ENCODE measurements at places on chromosomes 7 and 10. TPM values are rescaled to one million over a fixed set of nuclear protein-coding genes. Genes with fewer than 3 reads are reported as not detected.

Gene DLG5
- 9.6 TPM for total RNA-seq

Gene C10orf67
- total RNA-seq: not detected

Gene BAMBI
- total RNA-seq: 0.20 TPM

Gene CHST3
- total RNA-seq: 0.05 TPM

Gene GAD2
- total RNA-seq: not detected

Gene SEMA4G
- total RNA-seq: 0.98 TPM

Gene OLAH
- total RNA-seq: 4.2 TPM

GRCh38 chr7:96178581-96178980, 143.3 kb downstream of the SLC25A13 start:
- H3K4me3 ChIP-seq: no peak overlapping the region
- no peaks in the 10 kb centered on the region for H3K36me3 ChIP-seq
- H3K27ac ChIP-seq: no peak overlapping the region
- no peaks in the 10 kb centered on the region for H3K4me1 ChIP-seq
- H3K27me3 ChIP-seq: no peaks in the 10 kb centered on the region

- H3K4me1 ChIP-seq: peaks cover 7% of the 10 kb centered on the region
- H3K36me3 ChIP-seq: no peaks in the 10 kb centered on the region
- no peak overlapping the region for H3K27ac ChIP-seq
- no peak for DNase-seq
Measured at GRCh38 chr7:2611922-2612321, 19.9 kb upstream of the TTYH3 start.

DNA sequence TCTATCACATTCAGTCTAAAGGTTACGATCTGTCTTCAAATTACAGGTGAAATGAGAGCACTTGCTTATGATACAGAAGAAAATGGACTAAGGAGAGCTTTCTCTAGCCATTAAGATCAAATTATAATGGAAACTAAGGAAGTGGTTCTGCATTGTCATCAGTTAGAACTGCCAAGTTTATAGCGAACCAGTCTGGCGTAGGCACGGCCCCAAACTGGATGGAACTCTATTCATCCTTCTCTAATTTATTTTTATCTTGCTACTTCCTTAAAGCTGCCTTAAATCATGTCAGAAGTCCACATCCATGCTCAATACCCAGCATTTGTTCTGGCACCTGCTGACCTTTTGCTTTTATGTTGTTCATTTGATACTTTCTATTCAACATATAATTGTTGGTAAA, 63.7 kb upstream of the APBB1IP start:
- no peaks in the 10 kb centered on the region for H3K36me3 ChIP-seq
- H3K27me3 ChIP-seq: peaks cover 7% of the 10 kb centered on the region
- no peak overlapping the region for H3K4me3 ChIP-seq

DNA sequence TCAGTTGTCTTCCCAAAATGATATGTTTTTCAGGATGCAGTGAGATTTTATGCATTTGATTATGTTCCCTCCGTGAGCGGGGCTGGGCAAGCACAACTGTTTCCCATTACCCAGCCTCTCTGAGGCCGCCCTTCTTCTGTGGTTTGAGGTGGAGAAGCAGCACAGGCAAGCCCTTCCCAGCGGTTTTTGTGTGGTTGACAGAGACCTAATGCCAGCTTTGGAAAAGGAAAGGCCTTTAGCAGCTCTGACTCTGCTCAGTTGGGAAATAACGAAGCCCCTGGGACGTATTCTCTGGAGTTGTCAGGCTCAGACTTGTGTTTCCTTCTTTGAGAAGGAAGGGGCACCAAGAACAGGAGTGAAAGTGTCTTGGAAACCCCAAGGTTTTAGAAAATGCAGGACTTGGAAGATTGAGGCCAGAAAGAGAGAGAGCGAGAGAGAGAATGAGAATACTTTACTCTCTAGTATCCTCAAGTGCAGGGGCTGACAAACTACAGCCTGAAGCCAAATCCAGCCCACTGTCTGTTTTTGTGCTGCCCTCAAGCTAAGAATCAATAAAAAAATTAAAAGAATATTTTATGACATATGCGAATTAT, 20.6 kb upstream of the PDCD4 start:
- peaks cover 3% of the 10 kb centered on the region for H3K36me3 ChIP-seq
- no peak overlapping the region for H3K27ac ChIP-seq
- H3K4me1 ChIP-seq: peaks cover 58% of the 10 kb centered on the region
- no peak overlapping the region for H3K4me3 ChIP-seq
- DNase-seq: peak; percentile 41

- no peak overlapping the region for H3K4me3 ChIP-seq
- no peak overlapping the region for H3K27ac ChIP-seq
- no peaks in the 10 kb centered on the region for H3K27me3 ChIP-seq
- H3K36me3 ChIP-seq: no peaks in the 10 kb centered on the region
Measured at GRCh38 chr10:9157656-9158055, 1103.2 kb downstream of the GATA3 start.

- H3K4me3 ChIP-seq: no peak overlapping the region
- peaks cover 16% of the 10 kb centered on the region for H3K4me1 ChIP-seq
- H3K36me3 ChIP-seq: no peaks in the 10 kb centered on the region
- peaks cover 71% of the 10 kb centered on the region for H3K27me3 ChIP-seq
- no peak for DNase-seq
- no peak overlapping the region for H3K27ac ChIP-seq
Measured at GRCh38 chr10:124447751-124448466, 1.9 kb downstream of the NKX1-2 start.

DNA sequence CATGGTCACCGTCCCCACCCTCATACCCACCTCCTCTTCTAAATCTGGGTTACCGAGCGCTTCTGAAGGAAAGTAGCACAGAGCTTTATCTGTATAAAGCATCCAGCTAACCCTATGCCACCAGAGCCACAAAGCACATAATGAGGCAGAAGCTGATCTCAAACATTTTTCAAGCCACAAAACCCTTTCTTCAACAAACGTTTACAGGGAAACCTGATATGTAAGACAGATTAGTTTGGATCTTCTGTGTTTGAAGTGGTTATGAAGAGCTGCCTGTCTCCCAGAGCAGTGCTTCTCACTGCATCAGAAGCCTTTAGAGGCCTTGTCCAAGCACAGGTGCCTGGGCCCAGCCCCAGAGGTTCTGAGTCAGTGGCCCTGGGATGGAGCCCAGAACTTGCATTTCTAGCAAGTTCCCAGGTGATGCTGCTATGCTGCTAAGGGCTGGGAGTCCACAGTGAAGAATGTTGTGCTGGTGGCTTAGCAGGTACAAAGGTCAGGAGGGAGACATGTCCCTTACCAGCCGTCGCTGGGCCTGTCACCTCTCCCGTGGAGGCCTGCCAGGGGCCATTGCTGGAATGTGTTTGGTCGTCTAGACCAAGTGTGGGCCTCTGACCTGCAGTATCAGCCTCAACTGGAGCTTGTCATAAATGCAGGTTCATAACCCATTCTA, 90.4 kb downstream of the TAF3 start:
- H3K4me3 ChIP-seq: no peak overlapping the region
- H3K27ac ChIP-seq: no peak overlapping the region
- no peak for DNase-seq
- H3K27me3 ChIP-seq: no peaks in the 10 kb centered on the region
- H3K4me1 ChIP-seq: no peaks in the 10 kb centered on the region

GRCh38 chr7:66206934-66207240, 1.8 kb downstream of the TPST1 start:
- no peak overlapping the region for H3K4me3 ChIP-seq
- no peaks in the 10 kb centered on the region for H3K36me3 ChIP-seq
- DNase-seq: no peak
- peaks cover 24% of the 10 kb centered on the region for H3K4me1 ChIP-seq
- no peak overlapping the region for H3K27ac ChIP-seq
- peaks cover 56% of the 10 kb centered on the region for H3K27me3 ChIP-seq

DNA sequence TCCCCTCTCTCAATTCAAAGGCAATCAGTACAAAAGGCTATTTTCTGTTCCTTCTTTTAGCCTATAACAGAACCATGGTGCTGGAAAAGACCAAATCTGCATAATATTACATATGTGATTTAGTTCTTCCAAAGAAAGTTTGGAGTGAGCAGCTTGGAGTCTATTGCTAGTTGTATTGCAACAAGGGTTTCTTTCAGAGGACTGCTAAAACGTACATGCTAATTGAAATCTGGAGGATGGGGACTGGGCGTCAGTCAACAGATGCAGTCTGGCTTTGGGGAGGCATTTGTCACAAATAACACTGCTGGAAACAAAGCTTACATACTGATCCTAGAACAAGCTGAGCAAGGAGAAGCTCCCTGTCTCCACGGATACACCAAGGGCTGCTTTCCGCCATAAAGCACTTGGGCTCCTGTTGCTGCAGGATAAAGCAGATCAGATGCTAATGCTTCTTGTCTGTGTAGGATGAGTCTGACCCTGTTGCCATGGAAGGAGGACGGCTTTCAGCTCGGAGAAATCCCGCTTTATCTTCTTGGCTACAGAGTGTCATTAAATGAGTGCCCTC, 883.5 kb downstream of the SORCS1 start:
- H3K36me3 ChIP-seq: no peaks in the 10 kb centered on the region
- H3K27me3 ChIP-seq: no peaks in the 10 kb centered on the region
- no peak for DNase-seq

- no peaks in the 10 kb centered on the region for H3K4me1 ChIP-seq
- no peaks in the 10 kb centered on the region for H3K27me3 ChIP-seq
- no peak overlapping the region for H3K27ac ChIP-seq
- DNase-seq: no peak
- no peaks in the 10 kb centered on the region for H3K36me3 ChIP-seq
- H3K4me3 ChIP-seq: no peak overlapping the region
Measured at GRCh38 chr7:159167139-159167538, 22.5 kb upstream of the VIPR2 start.

DNA sequence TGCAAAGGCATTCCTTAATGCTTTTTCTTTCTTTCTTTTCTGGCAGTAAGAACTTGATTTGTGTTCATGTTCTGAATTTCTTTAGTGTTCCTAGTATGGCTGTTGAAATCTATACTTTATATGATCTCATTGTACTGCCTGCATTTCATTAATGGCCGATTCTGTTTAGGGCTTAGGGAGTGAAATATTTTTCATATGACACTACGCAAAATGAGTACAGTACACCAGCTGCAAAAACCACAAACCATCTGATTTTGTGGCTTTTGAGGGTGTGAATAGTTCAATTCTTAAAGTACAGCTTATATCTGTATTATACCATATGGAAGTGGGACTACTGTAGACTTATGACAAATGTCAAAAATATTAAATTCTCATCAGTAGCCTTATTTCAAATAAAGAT, 69.1 kb upstream of the FOXP2 start:
- H3K4me1 ChIP-seq: no peaks in the 10 kb centered on the region
- H3K27me3 ChIP-seq: peaks cover 1% of the 10 kb centered on the region
- DNase-seq: no peak
- H3K36me3 ChIP-seq: no peaks in the 10 kb centered on the region

DNA sequence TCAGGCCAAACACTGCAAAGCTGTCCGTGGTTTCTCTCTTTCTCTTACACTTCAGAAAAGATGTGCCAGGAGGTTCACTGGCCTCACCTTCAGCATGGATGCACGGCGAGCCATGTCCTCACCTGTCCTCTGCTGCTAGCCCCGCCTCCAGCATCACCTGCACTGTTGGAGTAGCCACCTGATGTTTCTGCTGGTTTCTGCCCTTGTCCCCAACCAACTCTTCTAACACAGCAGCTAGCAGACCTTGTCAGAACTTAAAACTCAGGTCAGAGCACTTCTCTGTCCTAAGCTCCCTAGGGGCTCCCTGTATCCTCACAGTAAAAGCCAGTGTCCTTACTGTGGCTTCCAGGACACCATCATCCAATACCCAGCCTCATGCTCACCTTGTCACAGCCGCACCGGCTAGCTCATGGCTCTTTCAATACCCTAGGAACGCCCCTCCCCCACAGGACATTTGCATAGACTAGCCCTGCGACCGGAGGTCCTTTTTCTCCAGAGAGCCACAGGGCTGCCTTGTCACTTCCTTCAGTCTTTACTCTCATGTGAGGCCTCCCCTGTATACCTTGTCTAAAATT, 15.2 kb downstream of the PALD1 start:
- H3K4me1 ChIP-seq: peaks cover 23% of the 10 kb centered on the region
- no peak overlapping the region for H3K4me3 ChIP-seq
- peaks cover 17% of the 10 kb centered on the region for H3K27me3 ChIP-seq
- no peak for DNase-seq

DNA sequence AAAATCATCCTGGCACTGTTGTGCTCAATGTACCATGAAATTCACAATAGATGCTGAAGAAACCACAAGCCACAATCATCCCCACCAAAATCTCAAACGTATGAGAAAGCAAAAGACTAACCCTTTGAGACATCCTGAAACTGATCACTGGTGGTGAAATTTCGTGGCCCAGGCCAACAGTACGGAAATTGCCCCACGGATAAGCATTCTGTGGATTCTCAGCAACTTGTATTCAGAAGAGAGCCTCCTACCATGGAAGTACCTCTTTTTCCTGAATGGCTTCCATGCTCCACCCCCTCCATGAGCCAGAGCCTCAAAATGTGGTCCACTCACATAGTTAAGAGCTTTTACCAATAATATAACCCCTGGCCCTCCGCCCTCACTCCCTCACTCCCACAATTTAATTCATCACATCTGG, 163.9 kb upstream of the AUTS2 start:
- no peak for DNase-seq
- no peaks in the 10 kb centered on the region for H3K4me1 ChIP-seq
- no peaks in the 10 kb centered on the region for H3K36me3 ChIP-seq

GRCh38 chr7:40234046-40234445, 99.2 kb downstream of the SUGCT start:
- H3K4me3 ChIP-seq: no peak overlapping the region
- no peak overlapping the region for H3K27ac ChIP-seq
- no peaks in the 10 kb centered on the region for H3K27me3 ChIP-seq
- H3K36me3 ChIP-seq: no peaks in the 10 kb centered on the region
- DNase-seq: no peak
- peaks cover 4% of the 10 kb centered on the region for H3K4me1 ChIP-seq

GRCh38 chr7:127064-127598, 65.2 kb upstream of the FAM20C start:
- H3K27me3 ChIP-seq: no peaks in the 10 kb centered on the region
- H3K27ac ChIP-seq: no peak overlapping the region
- H3K4me3 ChIP-seq: no peak overlapping the region
- no peak for DNase-seq

- H3K27me3 ChIP-seq: peaks cover 69% of the 10 kb centered on the region
- no peak overlapping the region for H3K27ac ChIP-seq
- DNase-seq: no peak
- H3K4me3 ChIP-seq: no peak overlapping the region
Measured at GRCh38 chr10:125152450-125153368, 7.7 kb downstream of the CTBP2 start.

- H3K4me1 ChIP-seq: no peaks in the 10 kb centered on the region
- no peaks in the 10 kb centered on the region for H3K27me3 ChIP-seq
- no peaks in the 10 kb centered on the region for H3K36me3 ChIP-seq
- no peak overlapping the region for H3K27ac ChIP-seq
- no peak for DNase-seq
Measured at GRCh38 chr10:66538371-66538770, 387.5 kb upstream of the LRRTM3 start.

Data from activated CD4-positive, alpha-beta memory T cell treated with anti-CD3 and anti-CD28 coated beads, Interleukin-2, amount 10 ng/mL, durations not matched to agents 7 days and 5 days (primary cell).